ENCODE measurements at places on chromosomes 5 and 9. TPM values are rescaled to one million over a fixed set of nuclear protein-coding genes. Genes with fewer than 3 reads are reported as not detected.

GRCh38 chr9:5783982-5784381 lies 48.9 kb downstream of the ERMP1 start:
- no peak for DNase-seq

Gene KCNT1
- 0.90 TPM for polyA plus RNA-seq

DNA sequence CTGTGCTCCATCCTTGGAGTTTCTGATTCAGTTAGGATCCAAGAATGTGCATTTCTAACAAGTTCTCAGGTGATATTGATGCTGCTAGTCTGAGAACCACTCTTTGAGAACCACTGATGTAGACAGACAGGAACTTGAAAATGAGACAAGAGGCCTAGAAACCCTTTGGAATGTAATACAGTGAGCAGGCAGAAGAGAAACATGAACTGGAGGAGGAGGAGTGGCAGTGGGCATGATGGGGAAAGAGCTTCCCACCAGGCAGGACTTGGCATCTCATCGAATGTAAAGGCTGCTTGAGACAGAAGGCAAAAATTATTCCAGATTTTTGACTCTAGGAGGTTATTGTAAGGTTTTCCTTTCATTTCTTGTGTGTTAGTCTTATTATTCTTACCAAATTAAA lies 295.8 kb upstream of the SGCD start:
- no peak for DNase-seq

DNA sequence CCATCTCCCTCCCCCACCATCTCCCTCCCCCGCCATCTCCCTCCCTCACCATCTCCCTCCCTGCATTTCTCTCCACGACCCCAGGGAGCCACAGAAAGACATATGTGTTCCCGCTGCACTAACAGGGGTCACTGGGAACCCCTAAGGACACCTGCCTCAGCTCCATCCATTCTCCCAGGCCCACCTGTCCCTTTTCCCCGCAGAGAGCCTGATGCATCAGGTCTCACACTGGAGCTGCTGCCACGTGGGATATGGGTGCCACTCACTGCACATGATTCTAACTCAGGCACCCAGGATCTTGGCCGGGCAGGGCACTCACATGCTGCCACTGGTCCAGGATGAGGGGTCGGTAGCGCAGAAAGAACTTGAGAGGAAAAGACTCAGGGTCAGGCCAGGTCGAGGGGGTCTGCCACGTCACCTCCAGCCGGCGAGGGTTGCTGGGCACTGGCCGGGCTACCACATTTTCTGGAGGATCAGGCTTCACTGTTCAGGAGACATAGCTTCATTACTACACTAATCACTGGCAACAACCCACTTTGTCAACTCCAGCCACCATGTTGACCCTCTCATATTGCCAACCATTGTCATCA lies 33.2 kb upstream of the ENHO start:
- no peak for DNase-seq

DNA sequence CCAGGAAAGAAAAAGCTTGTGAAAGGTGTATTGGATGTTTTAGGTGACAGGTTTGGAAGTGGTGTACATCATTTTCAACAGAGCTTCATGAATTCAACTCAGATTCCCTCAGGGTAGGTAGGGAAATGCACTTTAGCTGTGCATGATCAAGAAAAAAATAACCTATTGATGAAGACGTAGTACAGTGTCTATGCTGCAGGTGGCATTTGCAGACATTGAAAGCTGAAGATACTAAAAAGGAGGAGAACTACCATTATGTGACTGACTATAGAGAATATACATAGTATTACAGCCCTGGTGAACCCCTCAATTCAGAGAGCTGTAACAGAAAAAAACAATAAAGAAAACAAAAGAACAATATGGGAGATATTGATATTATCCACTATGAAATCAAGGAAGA lies 2344.7 kb upstream of the ACO1 start:
- no peak for DNase-seq

- DNase-seq, result peak; percentile 99
Observed at GRCh38 chr9:136885950-136886578, at the start of gene TRAF2. Gene TRAF2, plus strand, starts transcription at chr9:136886516. Its CDS starts 12,225 bp downstream, at chr9:136898741.

Gene WNT8A
- not detected for polyA plus RNA-seq

- no peak for DNase-seq
Observed at GRCh38 chr9:83554278-83554677, 16.1 kb upstream of the FRMD3 start.

Gene PDZD2
- polyA plus RNA-seq, result 16.5 TPM

Gene UBE2QL1
- 0.21 TPM for polyA plus RNA-seq

DNA sequence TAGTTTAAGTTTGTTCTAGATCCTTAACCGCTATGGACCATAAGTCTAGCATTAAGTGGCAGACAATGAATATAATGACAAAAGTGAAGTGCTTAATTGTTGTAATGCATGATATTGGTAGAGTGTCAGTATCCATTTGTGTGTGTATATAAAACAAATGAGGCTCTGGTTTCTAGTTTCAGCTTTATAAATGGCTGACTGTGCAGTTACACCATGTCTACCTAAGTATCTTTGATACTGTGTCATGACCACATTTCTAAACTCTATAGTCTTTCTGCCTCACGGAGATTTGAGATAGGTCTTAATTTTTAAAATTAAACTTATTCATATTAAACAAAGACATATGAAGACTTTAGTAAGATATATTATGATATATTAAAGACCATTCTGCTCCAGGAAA lies 92.0 kb downstream of the SPEF2 start:
- DNase-seq, result no peak

GRCh38 chr5:179504191-179504590 lies 46.2 kb upstream of the RUFY1 start:
- DNase-seq, result no peak

DNA sequence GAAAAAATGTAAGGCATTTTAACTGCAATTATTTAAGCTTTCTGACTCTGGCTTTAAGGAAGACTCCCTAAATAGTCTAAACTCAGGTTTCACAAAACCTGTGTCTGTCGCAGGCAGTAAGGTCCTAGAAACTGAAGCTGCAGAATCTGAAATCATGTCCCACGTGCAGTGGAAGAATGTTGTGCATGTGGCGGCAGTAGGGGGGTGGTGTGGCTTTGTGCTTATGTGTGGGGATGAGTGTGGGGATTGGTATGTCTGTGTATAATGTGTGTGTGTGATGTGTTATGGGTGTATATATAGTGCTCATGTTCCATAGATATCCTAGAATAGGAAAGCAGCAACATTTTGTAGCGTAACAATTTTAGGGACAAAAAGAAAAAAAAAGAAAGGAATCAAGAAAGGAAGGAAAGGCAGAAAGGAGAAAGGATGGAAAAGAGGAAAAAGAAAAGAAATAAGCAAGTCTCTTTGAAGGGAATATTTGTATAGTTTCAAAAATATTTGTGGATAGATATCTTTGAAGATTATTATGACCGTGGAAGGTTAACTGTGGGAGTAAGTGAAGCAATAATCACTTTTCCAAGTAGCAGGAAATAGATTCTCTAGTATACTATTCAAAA lies 6.6 kb downstream of the ANKDD1B start:
- no peak for DNase-seq

Gene ARL14EPL
- not detected for polyA plus RNA-seq

GRCh38 chr5:90949469-90950358 lies 391.1 kb downstream of the ADGRV1 start:
- no peak for DNase-seq

Gene PCA3
- 0.42 TPM for polyA plus RNA-seq

GRCh38 chr5:180333661-180334060 lies 19.5 kb downstream of the GFPT2 start:
- DNase-seq, result no peak

Gene FOXE1
- not detected for polyA plus RNA-seq

Gene TNFSF15
- 22.6 TPM for polyA plus RNA-seq

- no peak for DNase-seq
Observed at GRCh38 chr5:76583163-76584047, 39.8 kb downstream of the F2RL2 start.

- DNase-seq, result no peak
Observed at GRCh38 chr9:110199643-110200042, 8.3 kb downstream of the C9orf152 start.

DNA sequence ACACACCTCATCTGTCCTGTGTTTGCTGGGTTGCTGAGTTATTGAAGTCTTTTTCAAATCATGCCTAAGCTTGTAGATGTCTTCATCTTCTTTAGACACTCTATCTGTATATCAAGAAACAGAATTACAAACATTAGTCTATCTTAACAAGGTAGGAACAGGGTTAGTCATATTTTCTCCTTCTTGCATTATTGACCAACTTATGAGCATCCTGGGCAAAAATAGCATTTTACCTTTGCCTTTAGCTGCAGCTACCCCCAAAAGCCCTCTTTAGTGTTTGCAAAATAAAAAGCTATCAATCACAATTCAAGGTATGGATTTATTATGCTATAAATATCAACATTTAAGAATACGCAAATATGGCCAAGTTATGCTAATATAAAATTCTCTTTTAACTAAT lies 3.4 kb downstream of the PLK2 start:
- DNase-seq, result no peak

Gene IL33
- polyA plus RNA-seq, result 184 TPM

GRCh38 chr9:78097541-78097940 lies 65.9 kb upstream of the GNAQ start:
- DNase-seq, result no peak

Gene TRIM14
- 8.3 TPM for polyA plus RNA-seq

DNA sequence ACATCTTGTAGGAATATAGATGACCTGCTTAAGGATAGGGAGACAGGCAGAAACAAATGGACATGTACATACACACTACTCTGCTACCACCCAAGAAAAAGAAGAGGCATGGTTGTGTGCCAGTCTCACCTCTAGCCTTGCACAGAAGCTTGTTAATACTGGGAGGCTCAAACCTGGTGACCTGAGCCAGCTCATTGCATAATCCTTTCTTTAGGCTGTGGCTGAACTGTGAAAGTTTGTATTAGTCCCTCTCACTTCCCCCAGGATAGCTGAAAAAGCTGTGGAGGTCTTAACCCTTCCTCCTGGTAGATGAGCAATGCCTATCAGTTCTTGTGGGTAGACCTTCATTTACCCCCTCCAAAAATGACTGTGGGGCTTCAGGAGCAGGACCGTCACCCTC lies 28.7 kb downstream of the TPD52L3 start:
- no peak for DNase-seq

GRCh38 chr5:33936004-33936380 lies 194 bp upstream of the RXFP3 start:
- DNase-seq, result peak; percentile 69

Gene ADAMTS16
- polyA plus RNA-seq, result 0.60 TPM
